Naive B cell (primary cell): ENCODE measurements at places on chromosomes 2 and 18.

DNA sequence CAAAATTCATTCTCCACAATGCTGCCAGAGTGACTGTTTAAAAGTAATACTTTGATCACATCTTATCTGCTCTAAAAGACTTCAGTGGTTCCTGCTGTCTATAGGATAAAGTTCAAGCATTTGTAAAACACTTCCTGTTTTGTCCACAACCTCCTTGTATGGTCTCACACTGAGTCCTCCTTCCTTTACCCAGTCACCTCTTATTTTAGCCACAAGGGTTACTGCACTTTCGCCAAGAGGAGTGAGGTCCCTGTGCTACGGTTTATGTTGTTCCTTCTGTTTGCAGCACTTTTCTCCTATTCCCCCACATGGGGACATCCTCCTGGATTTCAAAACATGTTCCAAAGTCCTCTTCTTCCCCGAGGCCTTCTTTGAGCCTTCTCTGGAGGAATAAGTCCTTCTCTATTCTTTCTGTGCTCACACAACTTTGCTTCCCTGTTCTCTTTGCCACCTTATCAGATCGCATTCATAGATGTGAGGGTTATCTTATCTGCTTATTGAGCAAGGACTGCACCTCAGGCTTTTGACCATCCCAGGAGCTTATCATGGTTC is 112.2 kb upstream of the NABP1 start:
- no peak overlapping the region for H3K27ac ChIP-seq
- no peak for DNase-seq

DNA sequence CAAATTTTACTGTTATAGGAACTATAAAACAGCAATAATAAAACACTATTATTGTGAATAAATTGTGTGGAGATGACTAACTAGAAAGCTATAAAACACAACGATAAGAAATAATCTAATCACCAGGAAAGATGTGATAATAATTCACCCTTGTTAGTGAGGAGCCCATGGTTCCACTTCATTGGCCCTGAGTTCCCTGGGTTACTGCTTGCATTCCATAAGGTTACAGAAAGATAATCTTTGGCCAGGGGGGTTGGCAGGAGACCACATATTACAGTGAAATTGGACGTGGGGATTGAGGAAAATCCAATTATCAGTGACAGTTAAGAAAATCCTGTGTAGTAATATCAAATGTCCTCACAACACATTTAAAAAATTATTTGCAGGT is 2.5 kb upstream of the CPO start:
- no peaks in the 10 kb centered on the region for H3K36me3 ChIP-seq
- DNase-seq: no peak
- H3K27ac ChIP-seq: no peak overlapping the region
- H3K4me1 ChIP-seq: peaks cover 6% of the 10 kb centered on the region

DNA sequence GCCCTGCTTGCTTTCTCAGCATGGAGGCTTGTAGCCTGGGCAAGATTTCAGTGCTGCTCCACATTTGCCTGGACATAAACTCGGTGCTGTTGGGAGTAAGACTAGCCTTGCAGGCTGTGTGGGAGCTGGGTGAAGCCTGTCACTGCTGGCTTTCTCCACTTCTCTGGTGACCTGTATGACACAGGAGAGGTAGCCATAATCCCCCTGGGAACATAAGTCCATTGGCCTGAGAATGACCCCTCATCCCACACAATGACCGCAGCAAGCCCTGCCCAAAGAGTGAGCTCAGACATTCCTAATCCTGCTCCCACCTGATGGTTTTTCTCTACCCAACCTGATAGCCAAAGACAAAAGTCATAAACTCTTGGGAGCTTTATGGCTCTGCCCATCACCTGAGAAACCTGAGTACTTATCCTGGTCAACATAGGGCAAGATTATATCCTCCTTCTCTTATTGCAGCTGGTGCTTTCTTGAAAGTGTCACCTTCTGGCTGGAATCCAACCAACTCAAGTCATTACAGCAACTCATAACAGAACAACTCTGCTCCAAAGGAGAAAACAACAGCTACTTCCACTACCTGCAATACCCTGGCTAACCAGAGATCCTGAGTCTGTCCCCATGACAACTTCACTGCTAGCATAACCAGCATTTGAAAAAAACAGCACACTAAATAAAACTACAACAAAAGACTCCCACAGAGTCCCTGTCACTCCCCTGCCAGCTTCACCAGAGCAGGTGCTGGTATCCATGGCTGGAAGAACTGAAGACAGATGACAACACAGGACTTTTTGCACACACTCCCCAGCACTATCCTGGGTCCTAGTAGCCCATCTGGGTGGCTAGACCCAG is 834.4 kb upstream of the DDX18 start:
- no peak for DNase-seq
- H3K4me3 ChIP-seq: no peak overlapping the region
- H3K27me3 ChIP-seq: no peaks in the 10 kb centered on the region
- H3K4me1 ChIP-seq: no peaks in the 10 kb centered on the region
- H3K36me3 ChIP-seq: no peaks in the 10 kb centered on the region

- H3K27ac ChIP-seq: no peak overlapping the region
- H3K36me3 ChIP-seq: no peaks in the 10 kb centered on the region
- no peak for DNase-seq
- H3K4me1 ChIP-seq: no peaks in the 10 kb centered on the region
These were observed 8.6 kb downstream of the INPP1 start for GRCh38 chr2:190351955-190352354.

GRCh38 chr2:217943446-217944321 is 59.1 kb downstream of the TNS1 start:
- H3K4me1 ChIP-seq: no peaks in the 10 kb centered on the region
- H3K27me3 ChIP-seq: peaks cover 5% of the 10 kb centered on the region
- no peak for DNase-seq
- H3K27ac ChIP-seq: no peak overlapping the region
- no peaks in the 10 kb centered on the region for H3K36me3 ChIP-seq

DNA sequence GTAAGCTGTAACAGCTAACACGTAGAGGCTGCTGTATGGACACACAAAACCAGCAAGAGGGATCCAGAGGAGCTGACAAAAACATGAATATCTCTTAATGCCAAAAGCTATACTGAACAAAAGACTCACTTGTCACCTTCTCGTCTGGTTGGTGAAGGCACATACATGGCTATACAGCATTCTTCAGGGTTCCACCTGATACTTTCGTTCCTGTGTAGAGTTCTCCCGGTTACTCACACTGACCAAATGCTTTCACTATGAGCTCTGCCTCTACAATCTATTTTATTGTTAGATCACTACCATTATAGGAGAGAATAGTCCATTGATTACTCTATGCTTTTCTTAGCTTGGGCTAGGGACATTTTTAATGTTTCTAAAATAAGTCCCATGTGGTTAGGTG is 193.1 kb downstream of the HNMT start:
- no peaks in the 10 kb centered on the region for H3K27me3 ChIP-seq
- H3K36me3 ChIP-seq: peaks cover 2% of the 10 kb centered on the region
- no peak overlapping the region for H3K4me3 ChIP-seq
- DNase-seq: no peak

DNA sequence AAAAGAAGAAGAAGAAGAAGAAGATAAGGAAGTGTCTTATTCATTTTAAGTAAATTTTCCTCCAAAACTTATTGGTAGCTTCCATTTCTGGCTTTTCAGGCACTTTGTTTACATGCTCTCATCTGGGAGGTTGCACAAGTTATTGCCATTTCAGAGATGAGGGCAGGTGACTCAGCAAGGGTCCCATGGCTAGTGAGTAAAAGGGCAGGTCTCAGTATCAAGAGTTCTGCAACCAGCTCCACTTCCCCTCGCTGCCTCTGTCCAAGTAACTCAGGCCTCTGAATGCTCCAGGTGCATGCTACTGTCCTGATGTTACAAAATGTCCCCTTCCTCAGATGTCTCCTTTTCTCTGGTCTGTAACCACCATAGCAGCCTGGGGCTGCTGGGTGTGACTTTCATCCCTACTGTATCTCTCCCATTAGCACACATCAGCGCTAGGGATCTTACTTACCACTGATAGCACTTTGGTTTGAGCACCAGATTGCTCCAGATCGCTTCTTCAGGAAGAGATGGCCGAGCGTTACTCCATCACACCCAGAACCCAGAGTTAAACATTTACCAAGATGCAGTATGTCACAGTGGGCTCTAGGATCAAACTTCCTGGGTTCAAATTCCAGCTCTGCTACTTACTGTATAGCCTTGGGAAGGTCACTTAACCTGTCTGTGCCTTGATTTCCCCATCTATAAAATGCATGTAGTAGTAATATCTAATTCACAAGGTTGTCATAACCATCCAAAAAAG is 57.4 kb upstream of the LAPTM4A start:
- no peak overlapping the region for H3K4me3 ChIP-seq
- DNase-seq: no peak
- peaks cover 54% of the 10 kb centered on the region for H3K27me3 ChIP-seq
- H3K36me3 ChIP-seq: no peaks in the 10 kb centered on the region
- no peaks in the 10 kb centered on the region for H3K4me1 ChIP-seq
- no peak overlapping the region for H3K27ac ChIP-seq
